ENCODE measurements at places on chromosomes 4 and X.

- no peak for DNase-seq
Observed at GRCh38 chr4:125522992-125523391, 208.2 kb downstream of the FAT4 start.

- DNase-seq = no peak
Observed at GRCh38 chrX:20547611-20548051, 280.9 kb upstream of the RPS6KA3 start.

- DNase-seq = no peak
Observed at GRCh38 chr4:138500869-138501268, 258.7 kb upstream of the SLC7A11 start.

DNA sequence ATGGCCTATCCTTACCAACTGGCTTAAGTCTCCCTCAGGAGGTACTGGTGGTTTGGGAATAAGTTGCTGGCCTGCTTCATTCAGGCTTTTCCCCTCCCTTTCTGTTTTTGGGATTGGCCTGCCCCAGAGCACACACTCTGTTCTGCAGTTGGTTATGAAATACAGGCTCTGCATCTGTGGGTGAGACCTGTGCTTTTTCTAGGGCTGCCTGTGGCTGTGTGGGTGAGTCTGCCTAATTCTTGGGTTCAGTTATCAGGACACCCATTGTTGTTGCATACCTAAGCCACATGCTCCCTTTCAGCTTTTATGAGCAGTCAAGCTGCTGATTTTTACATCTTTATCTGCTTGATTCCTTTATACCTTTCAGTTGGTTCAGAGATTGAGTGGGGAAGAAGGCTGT, 19.0 kb upstream of the CWH43 start:
- DNase-seq = no peak

DNA sequence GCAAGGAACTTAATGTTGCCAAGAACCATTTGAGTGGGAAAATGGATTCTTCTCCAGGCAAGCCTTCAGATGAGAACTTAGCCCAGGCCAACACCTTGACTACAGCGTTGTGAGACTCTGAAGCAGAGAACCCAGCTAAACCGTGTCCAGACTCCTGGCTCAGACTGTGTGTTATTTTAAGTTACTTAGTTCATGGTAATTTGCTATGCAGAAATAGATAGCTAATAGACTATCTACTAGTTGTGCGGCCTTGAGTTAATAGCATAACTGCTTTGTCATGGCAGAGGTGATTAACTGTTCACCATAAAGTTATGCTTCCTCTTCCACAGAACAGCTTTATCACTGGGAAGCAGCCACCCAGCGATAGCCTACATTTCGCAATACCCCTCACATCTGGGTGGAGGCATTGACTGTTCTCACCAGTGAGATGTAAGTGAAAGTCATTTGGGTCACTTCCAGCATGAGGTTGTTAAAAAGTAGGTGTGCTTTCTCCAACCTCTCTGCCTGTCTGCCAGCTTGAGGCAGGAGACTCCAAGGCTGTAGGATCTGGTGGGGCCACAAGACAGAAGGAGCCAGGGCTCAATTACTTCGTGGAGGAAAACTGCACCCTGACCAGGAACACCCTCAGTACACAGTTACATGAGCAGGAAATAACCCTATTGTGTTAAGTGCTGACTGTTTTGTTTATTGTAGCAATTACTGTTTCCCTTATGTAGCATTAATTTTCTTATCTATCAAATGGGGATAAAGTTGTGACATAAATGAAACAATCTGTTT, 94.2 kb downstream of the GPAT3 start:
- DNase-seq = peak; percentile 60

DNA sequence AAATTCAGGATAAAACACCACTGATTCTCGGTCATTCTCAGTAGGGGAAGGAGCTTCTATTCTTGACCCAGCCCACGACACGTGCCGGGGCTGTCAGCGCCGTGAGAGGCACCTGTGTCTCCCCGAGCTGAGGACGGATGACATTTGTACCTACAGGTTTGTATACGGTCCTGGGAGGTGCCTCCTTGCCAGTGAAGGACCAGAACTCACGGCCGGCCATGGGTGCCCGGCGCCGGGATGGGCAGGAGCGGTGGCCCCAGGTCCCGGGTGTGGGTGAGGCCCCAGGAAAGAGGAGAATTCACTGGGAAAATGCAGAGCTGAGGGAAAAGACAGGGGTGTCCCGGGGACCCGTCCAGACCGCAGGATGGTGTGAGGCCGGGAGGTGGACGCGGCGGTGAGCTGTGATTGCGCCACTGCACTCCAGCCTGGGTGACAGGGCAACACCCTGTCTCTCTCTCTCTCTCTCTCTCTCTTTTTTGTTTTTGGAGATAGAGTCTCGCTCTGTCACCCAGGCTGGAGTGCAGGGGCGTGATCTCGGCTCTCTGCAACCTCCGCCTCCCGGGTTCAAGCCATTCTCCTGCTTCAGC, 48.9 kb upstream of the PPP2R3B start:
- DNase-seq = peak; percentile 10

GRCh38 chrX:150436195-150436594, 73.1 kb downstream of the MAMLD1 start:
- no peak for DNase-seq

DNA sequence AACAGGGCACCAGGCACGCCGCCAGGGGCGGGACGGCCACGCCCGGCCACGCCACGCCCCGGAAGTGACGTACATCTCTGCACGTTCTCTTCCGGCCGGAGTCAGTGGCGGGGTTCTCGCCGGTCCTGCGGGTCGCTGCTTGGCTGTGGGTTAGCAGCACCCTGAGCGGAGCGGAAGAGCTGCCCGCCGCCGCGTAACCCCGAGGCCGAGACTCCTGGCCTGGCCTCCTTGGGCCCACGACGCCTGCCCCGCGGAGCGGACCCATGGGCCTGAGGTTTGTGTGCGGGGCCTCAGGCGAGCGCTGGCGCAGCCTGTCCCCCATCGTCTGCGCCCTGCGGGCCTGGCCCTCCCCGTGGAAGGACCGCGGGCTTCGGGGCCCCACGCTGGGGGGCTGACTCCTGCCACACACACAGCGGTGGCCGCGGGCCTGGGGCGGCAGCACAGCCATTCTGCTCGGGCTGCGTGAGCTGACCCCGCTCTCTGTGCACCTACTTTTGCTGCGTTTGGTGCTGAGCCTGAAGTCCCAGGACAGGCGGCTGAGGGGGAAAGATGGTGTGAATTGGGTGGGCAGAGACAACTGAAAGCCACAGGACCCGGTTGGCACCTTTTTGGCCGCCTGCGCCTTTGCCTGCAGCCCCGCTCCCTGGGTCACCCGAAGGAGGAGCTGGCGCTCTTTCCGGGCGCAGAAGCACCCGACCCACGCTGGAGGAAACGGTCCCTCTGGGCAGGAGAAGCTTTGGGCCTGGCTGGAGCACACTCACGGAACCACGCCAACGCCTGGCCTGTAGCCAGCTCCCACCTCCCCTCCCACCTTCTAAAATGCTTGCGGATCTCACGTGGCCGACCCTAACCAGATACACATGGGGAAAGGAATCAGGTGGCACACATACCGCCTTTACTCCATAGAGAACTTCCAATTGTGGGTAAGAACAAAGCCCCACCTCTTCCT, 28.1 kb downstream of the NOP14 start:
- peak; percentile 98 for DNase-seq

- DNase-seq = no peak
Observed at GRCh38 chr4:40038977-40039376, 17.7 kb upstream of the N4BP2 start.

- no peak for DNase-seq
Observed at GRCh38 chrX:107571296-107571998, 56.9 kb upstream of the PRPS1 start.

GRCh38 chrX:130994671-130995070, 63.5 kb upstream of the ARHGAP36 start:
- DNase-seq = no peak

DNA sequence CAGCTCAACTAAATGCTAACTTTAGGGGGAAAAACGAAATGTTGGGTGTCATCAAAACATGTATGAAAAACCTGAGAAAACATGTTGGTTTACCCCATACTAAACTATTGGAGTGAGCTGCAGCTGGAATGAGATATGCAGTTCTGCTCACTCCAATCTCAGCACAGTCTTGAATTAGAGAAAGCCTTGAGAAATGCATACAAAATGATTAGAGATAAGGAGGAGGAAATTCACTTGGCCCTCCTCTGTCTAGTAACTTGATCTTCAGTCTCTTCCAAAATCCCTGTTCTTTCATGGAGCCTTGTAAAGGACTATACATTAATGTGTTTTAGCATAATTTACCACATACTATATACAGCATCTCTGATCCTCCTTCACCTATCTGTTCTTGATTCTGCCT, 3.2 kb upstream of the LRCH2 start:
- DNase-seq = no peak
